Kidney epithelial cell (primary cell): ENCODE measurements at places on chromosomes 4 and X. TPM values are rescaled to one million over a fixed set of nuclear protein-coding genes. Genes with fewer than 3 reads are reported as not detected.

DNA sequence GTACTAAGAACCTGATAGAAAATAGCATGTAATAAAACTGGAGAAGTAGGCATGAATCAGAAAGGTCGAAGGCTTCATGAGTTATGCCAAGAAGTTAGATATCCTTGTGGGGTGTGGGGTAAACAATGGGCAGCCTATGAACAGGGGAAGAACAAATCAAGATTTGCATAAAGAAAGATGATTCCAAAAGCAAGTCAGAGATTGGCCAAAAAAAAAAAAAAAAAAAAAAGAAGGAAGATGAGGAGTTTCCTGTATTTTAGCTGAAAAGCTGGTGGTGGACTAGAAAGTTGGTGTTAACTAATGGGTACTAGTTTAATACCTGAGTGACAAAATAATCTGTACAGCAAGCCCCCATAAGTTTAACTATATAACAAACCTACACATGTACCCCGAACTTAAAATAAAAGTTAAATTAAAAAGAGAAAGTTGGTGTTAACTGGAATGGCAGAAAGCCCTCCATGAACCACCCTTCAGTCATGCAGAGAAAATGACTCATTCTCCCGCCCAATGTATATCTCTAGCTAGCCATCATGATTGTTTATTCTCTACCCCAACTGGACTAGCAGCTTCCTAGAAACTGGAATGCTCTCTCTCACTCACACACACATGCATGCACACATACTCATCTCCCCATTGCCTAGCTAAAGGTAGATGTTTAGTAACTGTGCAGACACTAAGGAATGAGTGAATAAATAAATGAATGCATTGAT lies 41.7 kb downstream of the ATP11C start:
- peak; percentile 26 for DNase-seq

- DNase-seq = no peak
These were observed 11.9 kb upstream of the SEL1L3 start for GRCh38 chr4:25874655-25875054.

DNA sequence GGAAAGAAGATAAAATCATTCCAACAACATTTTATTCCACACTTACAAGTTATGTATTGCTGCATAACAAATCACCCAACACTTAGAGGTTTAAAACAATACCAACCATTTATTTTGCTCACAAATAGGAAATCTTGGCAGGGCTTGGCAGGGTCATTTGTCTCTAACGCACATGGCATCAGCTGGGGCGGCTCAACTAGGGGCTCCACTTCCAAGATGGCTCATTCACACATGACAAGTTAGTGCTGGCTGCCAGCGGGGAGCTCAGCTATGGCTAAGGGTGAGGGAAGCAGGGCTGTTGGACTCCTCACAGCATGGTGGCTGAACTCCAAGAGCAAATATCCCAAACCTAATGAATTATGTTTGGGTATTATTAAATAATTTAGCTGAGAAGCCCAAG lies 377.0 kb downstream of the ZNF674 start:
- no peak for DNase-seq

- no peak for DNase-seq
These were observed 776 bp downstream of the RBM47 start for GRCh38 chr4:40628888-40629287.

DNA sequence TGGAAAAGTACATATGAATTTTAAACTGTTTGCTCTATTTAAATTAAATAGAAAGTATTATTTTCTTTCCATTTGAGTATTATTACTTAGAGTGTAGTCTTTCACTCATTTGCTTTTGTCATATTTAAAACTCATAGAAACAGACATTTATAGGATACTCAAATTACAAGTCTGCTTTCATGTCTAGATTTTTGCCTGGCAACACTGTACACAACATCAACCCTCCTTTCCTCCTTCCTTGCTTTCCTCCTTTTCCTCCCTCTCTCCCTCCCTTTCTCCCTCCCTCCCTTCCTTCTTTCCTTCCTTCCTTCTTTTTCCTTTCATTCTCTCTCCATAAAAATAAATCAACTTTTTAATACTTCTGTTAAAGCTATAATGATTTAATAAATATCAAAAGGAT lies 2361.2 kb downstream of the ARAP2 start:
- DNase-seq = no peak

GRCh38 chrX:54452920-54453319 lies 12.7 kb downstream of the TSR2 start:
- DNase-seq = no peak

DNA sequence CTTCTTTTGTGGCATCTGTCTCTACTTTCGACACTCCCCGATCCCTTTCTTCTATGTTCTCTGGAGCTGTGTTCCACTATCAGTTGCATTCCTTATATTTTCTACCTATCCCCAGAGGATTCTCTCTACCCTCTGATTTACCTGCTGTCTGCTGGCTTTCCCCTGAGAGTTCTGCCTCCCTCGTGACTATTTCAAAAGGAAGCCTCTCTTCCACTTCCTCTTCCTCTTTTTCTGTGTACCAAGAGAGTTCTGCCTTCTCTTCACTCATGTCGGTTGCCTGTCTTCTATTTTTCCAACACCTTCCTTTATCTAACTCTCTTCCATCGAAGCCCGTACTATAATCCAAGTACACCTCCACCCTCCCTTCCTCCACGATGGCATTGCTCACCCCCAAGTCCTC lies 631.7 kb downstream of the SMARCA1 start:
- DNase-seq = no peak

- no peak for DNase-seq
These were observed 59.0 kb downstream of the CCSER1 start for GRCh38 chr4:90186229-90186628.

DNA sequence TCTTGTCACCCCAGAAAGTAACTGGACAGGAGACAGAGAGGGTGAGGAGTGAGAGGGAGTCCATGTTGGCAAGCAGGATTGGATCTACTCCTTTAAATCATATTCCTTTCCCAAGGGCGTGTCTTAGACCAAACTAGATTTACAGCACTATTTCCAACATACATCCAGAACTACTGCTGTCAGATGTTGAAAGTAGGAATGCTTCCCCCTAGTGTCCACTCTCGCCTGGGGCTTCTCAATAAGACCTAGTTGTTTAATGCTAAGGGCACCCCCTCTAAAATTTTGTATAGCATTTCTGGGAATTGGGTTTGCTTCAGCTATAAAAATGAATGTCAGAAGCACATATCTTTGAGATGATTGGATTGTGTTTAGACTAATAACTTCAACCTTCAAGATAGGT lies 13.3 kb downstream of the OFD1 start:
- DNase-seq = peak; percentile 21

DNA sequence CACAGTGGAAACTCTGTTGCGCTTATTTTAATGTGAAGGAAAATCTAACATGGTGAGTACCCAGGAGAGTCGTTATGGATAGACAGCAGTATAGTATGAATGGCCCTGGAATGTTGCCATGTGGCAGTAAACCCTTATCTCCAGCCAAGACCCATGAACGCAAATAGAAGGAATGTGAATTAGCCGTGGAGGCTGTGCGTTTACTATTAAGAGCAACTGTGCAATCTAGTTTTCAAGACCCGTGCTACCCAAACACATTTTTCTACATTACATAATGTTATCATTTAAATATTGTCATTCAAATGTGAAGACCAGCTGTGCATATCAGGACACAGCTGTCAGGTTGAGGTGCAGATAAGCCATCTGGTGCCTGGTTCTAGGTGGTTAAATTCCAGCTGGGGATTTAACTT lies 13.3 kb upstream of the AGA start:
- DNase-seq = no peak

DNA sequence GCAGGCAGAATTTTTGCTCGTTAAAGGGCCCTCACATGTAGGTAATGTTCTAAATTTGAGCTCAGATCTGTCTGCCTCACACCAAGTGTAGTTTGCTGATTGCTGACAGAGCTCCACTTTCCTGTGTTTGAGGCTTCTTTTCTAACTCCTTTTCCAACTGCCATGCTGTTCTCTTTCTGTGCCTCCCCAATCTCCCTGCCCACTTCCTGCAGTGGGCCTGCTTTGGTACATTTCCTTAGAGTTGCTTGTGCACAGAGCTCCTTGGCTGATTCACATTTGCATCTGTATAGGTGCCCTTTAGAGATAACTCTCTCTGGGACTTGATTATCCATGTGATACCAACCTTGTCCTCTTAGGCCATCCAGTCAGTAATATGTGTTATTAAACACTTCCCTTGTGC lies 4.5 kb downstream of the MED28 start:
- DNase-seq = no peak

The GBA3 gene
- total RNA-seq = not detected in 2 replicates

The GYPB gene
- total RNA-seq = not detected in 2 replicates

The WDR44 gene
- total RNA-seq = 12.8 and 14.6 TPM in 2 replicates

The LIMCH1 gene
- 3.4 and 4.7 TPM in 2 replicates for total RNA-seq

The USP26 gene
- not detected in 2 replicates for total RNA-seq

The STOX2 gene
- 4.4 and 5.5 TPM in 2 replicates for total RNA-seq

The BTK gene
- total RNA-seq = not detected in 2 replicates
